ENCODE measurements at places on chromosomes 4 and X.

GRCh38 chr4:8374851-8375649 lies 65.5 kb downstream of the ACOX3 start:
- no peak for DNase-seq

DNA sequence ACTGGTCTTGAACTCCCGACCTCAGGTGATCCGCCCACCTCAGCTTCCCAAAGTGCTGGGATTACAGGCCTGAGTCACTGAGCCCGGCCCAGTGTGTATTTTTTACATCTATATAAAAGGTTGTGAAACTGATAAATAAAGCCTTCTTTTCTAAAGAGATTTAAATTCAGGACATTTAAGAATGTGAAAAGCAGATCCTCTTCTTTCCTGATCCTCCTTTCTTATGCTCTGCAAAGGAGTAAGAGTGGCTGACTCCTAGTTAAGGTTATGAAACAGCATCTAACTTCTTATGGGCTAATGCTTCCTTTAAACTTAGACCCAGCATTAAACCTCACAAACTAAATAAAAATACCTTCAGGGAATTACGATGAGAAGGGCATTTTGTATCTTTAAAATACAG lies 197.7 kb upstream of the MAB21L2 start:
- no peak for DNase-seq

GRCh38 chrX:41406201-41406600 lies 40.9 kb upstream of the NYX start:
- DNase-seq = no peak

GRCh38 chr4:140302151-140302859 lies 71.1 kb upstream of the SCOC start:
- DNase-seq = no peak

DNA sequence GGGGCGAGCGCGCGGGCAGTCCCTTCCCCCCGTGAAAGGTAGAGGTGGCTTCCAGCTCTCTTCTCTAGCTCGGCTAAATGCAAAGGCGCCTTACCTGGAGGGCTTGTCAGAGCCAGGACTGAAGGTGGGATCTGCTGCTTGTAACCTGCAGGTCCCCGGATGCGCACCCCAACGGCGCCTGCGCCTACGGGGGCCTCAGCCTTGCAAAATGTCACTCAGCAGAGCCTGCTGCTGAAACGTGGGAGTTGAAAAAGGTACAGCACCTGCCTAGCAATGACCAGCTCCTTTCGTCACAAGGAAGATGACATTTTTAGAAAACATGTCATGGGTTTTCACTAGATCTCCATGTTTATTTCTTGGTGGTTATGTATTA lies 583 bp downstream of the ABHD18 start:
- DNase-seq = no peak

GRCh38 chrX:42686296-42686695 lies 91.7 kb downstream of the PPP1R2C start:
- no peak for DNase-seq

GRCh38 chrX:74216421-74216820 lies 87.6 kb upstream of the ZCCHC13 start:
- no peak for DNase-seq

GRCh38 chr4:176499518-176499917 lies 179.8 kb downstream of the SPCS3 start:
- no peak for DNase-seq

- DNase-seq = no peak
Measured at GRCh38 chr4:19925516-19925915, 326.2 kb upstream of the SLIT2 start.
